ENCODE measurements at places on chromosomes 2 and 18. TPM values are rescaled to one million over a fixed set of nuclear protein-coding genes. Genes with fewer than 3 reads are reported as not detected.
A peak's percentile ranks its signal among the peaks of the same experiment; 100 is the strongest.

GRCh38 chr18:65255417-65255816 is 495.4 kb upstream of the CDH7 start:
- no peaks in the 10 kb centered on the region for H3K27me3 ChIP-seq
- H3K36me3 ChIP-seq: no peaks in the 10 kb centered on the region
- no peak overlapping the region for H3K4me3 ChIP-seq
- no peaks in the 10 kb centered on the region for H3K4me1 ChIP-seq
- no peak overlapping the region for H3K27ac ChIP-seq

GRCh38 chr2:106758901-106759497 is 127.0 kb downstream of the ST6GAL2 start:
- DNase-seq: no peak
- H3K4me3 ChIP-seq: no peak overlapping the region
- no peaks in the 10 kb centered on the region for H3K4me1 ChIP-seq
- H3K27ac ChIP-seq: no peak overlapping the region
- no peaks in the 10 kb centered on the region for H3K27me3 ChIP-seq

GRCh38 chr2:174473796-174474195 is 13.0 kb downstream of the GPR155 start:
- H3K27ac ChIP-seq: no peak overlapping the region
- no peaks in the 10 kb centered on the region for H3K27me3 ChIP-seq
- no peaks in the 10 kb centered on the region for H3K4me1 ChIP-seq
- no peaks in the 10 kb centered on the region for H3K36me3 ChIP-seq

GRCh38 chr2:72893594-72894319 is 6.5 kb downstream of the SPR start:
- H3K27me3 ChIP-seq: peaks cover 45% of the 10 kb centered on the region
- peak; percentile 64 for DNase-seq
- no peak overlapping the region for H3K4me3 ChIP-seq
- H3K27ac ChIP-seq: no peak overlapping the region
- peaks cover 8% of the 10 kb centered on the region for H3K4me1 ChIP-seq
- H3K36me3 ChIP-seq: no peaks in the 10 kb centered on the region

Gene BOLL
- not detected for total RNA-seq

Gene NUP35
- total RNA-seq: 23.9 TPM

All from activated T-cell treated with anti-CD3 and anti-CD28 coated beads, Interleukin-2, amount 50 U/mL, for 72 hours (primary cell).